ENCODE measurements at places on chromosomes 12 and 14. TPM values are rescaled to one million over a fixed set of nuclear protein-coding genes. Genes with fewer than 3 reads are reported as not detected.

DNA sequence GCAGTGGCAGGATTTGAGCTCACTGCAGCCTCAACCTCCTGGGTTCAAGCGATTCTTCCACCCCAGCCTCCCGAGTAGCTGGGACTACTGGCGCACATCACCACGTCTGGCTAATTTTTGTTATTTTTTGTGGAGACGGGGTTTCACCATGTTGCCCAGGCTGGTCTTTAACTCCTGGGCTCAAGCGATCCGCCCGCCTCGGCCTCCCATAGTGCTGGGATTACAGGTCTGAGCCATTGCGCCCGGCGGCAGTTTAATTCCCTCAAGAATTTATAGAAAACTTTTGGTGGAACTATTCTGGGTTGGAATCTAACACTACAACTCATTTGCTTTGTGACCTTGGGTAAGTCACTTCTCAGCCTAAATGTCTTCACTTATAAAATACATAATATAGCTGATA lies 1.8 kb upstream of the SP1 start:
- no peak for DNase-seq

- no peak for DNase-seq
These were observed 285.0 kb upstream of the RTL1 start for GRCh38 chr14:101188571-101188915.

DNA sequence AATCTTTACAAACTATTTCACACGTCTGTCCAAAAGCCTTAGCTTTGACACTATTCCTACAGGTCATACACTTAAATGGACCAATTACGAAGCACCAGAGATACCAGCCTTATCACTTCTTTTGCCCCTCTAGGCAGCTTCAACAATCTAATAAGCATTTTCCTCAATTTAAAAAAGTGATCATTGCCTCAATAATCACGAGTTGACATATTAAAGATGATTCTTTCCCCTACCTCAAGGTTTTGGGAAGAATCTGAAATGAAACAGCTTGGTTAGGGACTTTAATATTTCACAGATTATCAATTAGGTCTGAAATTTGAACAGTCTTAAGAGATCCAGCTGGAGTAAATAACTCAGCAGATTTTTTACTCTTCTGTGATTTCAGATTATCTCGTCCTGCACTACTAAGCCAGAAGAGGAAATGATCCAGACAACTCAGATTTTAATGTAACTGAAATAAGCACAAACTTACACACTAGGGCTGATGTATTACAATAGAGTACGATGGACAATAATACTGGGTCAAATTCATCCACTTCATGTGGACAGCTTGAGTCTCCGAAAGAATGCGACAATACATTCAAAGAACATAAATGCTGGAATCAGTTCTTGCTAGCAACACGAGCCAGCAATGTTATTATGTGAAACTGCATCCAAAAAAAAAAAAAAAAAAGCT lies 15.9 kb downstream of the UBE2N start:
- no peak for DNase-seq

The TAC3 gene
- not detected for total RNA-seq

- DNase-seq: no peak
These were observed 30.7 kb downstream of the NUMB start for GRCh38 chr14:73427516-73428264.

The FGF6 gene
- not detected for total RNA-seq

DNA sequence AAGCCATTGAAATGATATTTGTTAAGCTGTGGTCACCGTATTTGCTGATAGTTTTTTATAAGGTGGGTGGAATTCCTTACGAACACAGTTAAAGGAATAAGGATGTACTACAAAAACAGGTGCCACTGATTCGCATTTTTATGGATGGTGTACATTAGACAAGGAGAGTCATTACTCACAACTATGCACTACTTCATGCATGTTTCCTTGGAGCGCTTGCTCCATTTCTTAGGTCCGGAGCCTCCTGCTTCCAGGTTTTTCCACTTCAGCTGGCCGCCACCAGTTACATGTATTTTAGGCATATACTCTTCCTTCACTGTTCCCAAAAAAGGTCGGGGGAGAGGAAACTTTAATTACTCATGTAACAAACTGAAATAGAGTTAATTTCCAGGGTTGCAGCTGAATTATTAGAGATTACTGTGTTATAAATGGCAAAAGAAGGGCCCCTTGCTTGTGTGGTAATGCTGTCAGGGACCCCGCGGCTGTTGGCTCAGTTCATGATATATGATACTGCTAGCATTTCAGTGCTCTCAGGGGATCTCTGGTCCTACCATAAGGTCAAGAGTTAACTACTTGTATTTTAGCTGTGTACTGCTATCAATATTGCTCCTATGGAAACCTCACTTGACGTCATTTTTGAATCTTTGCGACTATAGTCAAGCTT lies 454.7 kb downstream of the NPAS3 start:
- DNase-seq: no peak

The MORN3 gene
- 0.63 TPM for total RNA-seq

DNA sequence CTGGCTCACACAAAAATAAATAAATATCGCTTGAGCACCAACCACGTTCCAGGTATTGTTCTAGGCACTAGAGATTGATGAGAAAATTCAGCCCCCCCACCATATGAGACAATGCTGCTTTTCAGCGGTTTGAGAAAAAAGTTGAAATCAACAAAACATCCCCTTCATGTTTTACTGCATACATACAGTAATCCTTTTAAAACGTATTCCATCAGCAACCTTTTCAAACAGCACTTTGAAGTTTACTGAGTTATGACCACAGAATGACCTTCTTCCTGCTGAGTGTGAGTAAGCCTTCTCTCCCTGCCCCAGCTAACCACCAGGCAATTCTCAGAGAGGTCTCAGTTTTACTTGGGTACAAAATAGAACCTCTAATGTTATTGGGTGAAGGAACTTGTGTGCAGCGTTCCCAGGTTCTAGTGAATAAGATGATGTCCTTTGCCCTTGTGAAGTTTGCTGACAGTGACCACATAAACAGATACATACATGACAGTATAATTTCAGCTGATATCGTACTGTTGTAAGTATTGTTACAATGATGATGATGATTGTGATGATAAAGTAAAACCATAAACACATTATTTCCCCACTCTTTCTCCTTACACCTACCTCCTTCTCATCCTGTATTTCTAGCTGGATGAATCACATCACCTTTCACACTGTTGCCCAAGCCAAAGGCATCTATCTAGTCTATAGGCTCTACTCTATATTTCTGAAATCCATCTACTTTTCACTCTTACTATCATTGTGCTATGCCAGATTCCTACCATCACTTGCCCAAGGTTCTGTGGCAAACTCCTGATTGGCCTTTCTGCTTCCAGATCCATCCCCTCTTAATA lies 124.4 kb upstream of the KRR1 start:
- DNase-seq: peak; percentile 80

- DNase-seq: no peak
These were observed 20.8 kb upstream of the AMN start for GRCh38 chr14:102901633-102902032.

DNA sequence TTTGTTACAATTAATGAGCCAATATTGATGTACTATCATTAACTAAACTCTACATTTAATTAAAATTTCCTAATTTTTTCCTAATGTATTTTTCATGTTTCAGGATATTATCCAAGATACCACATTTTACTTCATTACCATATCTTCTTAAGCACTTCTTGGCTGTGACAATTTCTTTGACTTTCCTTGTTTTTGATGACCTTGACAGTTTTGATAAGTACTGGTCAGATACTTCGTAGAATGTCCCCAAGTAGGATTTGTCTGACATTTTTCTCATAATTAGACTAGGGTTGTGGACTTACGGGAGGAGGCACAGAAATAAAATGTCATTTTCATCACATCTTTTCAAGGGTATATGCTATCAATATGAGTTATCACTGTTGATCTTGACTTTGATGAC lies 700.9 kb downstream of the BCL11B start:
- no peak for DNase-seq

GRCh38 chr14:20661197-20661596 lies 19.7 kb upstream of the OR6S1 start:
- DNase-seq: no peak

DNA sequence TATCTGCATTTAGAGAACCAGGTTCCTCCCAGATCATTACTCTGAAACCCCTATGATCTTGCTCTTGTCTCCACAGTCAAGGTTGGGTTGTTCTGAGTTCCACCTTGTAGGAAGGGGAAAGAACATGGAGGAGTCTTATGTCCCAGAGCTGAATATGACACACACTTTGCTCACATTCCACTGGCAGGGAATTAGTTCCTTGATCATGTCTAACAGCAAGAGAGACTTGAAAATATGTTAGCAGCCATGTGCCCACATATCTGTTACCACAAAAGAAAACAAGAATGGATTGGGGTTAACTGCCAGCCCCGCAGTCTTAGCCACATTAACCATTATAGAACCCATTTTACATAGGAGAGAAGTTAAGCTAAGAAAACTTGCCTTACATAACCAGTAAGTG lies 71.1 kb upstream of the MDM1 start:
- DNase-seq: no peak

DNA sequence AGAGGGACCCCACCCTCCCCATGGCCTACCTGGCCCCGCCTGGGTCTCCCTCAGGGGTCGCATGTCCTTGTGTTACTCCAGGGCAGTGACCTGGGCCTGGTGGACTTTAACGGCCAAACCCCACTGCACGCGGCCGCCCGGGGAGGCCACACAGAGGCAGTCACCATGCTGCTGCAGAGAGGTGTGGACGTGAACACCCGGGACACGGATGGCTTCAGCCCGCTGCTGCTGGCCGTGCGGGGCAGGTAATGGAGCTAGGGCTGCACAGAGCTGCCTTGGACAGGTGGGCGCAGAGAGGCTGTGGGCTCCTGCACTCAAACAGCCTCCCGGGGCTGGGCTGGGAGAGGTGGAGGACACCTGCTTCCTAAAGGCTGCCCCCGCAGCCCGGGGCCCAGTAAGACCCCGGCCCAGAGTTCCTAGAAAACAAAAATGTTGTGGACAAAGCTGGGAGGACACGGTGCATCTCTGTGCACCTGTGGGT lies 21.6 kb downstream of the ASPG start:
- DNase-seq: no peak

GRCh38 chr12:127558361-127558760 lies 708.6 kb upstream of the TMEM132C start:
- DNase-seq: no peak

GRCh38 chr12:48454667-48455066 lies 17.7 kb upstream of the ANP32D start:
- DNase-seq: peak; percentile 66

GRCh38 chr12:70890895-70891832 lies 29.4 kb downstream of the PTPRR start:
- no peak for DNase-seq

GRCh38 chr14:20652996-20653975 lies 11.8 kb upstream of the OR6S1 start:
- DNase-seq: peak; percentile 71

- no peak for DNase-seq
These were observed 5.3 kb downstream of the MYH7 start for GRCh38 chr14:23430016-23430722.

The SPRING1 gene
- 24.4 TPM for total RNA-seq

GRCh38 chr14:100421756-100422470 lies 98.8 kb downstream of the SLC25A47 start:
- no peak for DNase-seq

DNA sequence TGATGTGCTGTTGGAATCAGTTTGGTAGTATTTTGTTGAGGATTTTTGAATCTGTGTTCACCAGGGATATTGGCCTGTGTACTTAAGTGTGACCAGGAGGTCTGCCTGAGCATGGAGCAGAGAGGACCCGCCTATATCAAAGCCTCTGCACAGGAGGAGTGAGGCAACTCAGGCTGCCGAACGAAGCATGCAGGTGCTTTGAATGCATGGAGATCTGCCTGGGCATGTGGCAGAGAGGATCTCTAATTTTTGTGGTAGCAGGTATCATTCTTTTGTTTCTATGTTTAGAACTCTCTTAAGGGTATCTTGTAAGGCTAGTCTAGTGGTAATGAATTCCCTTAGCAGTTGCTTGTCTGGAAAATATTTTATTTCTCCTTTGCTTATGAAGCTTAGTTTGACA lies 26.9 kb downstream of the RAB3IP start:
- no peak for DNase-seq

The HVCN1 gene
- total RNA-seq: 2.6 TPM

DNA sequence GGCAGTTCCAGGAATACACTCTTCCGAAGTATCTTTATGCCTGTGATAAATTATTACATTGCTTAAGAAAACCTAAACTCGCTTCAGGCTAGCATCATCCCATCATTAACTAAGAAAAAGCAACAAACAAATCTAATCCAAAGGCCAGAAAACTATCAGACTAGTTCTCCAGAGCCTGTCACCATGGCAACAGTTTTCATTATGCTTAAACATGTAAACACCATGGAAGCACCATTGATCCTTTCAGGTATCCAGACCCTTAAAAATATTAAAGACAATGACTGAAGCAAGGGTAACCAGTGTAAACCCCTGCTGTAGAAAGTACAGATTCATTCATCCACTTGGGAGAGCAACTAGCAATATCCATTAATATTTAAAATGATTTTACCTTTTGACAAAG lies 9.8 kb downstream of the DAD1 start:
- DNase-seq: no peak

- no peak for DNase-seq
These were observed 26.5 kb downstream of the CRACR2A start for GRCh38 chr12:3726456-3726855.
